Stomach (tissue), 19 donors: ENCODE measurements at places on chromosomes 12 and 14.
A peak's percentile ranks its signal among the peaks of the same experiment; 100 is the strongest.

GRCh38 chr12:50082644-50083043 lies 2.5 kb upstream of the SMARCD1 start:
- DNase-seq, result no peak

GRCh38 chr14:55271572-55272298 lies 514 bp downstream of the FBXO34 start:
- DNase-seq, result peak; percentile 68

- no peak for DNase-seq
Observed at GRCh38 chr12:15059123-15059522, 86.3 kb downstream of the PDE6H start.

- DNase-seq, result no peak
Observed at GRCh38 chr14:45261209-45261608, 8.2 kb upstream of the MIS18BP1 start.

GRCh38 chr12:109689426-109689825 lies 24.2 kb upstream of the FAM222A start:
- no peak for DNase-seq

DNA sequence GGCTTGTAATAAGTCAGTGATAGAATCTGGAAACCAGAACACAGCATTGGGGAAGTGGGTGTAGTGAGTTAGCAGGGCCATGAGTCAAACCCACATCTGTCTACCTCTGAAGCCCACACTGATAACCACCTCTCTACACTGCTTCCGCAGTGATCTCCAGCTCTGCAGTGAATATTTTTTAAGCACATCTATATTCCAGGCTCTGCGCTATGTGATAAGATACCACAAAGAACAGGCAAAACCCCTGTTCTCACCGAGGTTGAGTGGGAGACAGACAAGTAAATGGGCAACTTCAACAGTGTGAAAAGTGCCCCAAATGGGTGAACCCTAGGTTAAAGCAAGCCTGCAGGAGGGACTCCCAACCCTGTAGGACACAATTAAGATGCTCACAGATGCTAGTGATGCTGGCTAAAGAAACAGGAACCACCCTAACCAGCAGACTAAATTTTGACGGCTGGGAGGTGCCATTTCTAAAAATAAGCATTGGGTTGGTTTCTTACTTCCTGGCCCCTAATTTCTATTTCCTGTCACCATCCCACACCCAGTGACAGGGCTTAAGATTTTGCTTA lies 375.0 kb downstream of the DPF3 start:
- no peak for DNase-seq

- peak; percentile 10 for DNase-seq
Observed at GRCh38 chr12:44246482-44247105, 410.7 kb downstream of the TMEM117 start.

- DNase-seq, result peak; percentile 77
Observed at GRCh38 chr12:30694412-30695198, 1.1 kb downstream of the IPO8 start.

- DNase-seq, result no peak
Observed at GRCh38 chr14:89853936-89854693, 100.4 kb downstream of the EFCAB11 start.

- DNase-seq, result peak; percentile 46
Observed at GRCh38 chr14:20714593-20715250, 26.2 kb downstream of the ANG start.

DNA sequence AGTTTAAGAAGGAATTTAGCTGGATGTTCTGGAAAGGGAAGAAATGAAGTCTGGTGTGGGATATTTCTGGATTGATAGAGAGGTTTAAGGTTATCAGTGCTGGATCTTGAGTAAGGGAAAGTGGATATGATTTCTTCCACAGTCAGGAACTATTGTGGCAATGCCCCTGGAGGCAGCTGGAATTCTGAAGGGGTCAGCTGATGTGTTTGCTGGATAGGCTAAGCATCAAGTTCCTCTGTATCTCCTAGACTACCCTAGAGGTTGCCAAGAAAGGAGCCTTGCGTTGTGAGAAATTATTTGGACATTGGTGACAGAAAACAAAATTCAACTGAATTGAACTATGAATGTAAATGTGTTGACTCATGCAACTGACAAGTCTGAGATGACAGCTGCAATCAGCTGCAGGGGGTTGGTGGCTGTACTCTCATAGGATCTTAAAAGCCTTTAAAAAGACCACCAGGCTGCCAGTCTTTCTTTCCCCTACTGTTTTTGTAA lies 244.4 kb downstream of the ATXN7L3B start:
- DNase-seq, result no peak

DNA sequence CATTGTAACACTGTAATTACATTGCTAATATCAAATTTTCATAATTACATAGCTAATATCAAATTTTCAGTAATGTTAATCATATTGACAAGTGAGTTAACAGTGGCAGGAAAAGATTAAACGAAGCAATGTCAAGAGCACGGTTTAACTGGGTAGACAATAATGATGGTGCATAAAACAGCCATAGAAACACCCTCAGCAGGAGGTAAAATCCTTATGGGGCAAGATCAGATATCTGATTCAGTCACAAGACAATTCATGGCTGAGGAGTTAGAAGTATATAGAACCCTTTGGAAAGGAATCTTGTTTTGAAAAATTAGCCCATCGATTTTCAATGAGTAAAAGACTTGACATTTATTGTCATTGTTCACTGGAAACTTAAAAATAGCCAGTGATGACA lies 190.6 kb downstream of the SLC2A13 start:
- DNase-seq, result no peak

DNA sequence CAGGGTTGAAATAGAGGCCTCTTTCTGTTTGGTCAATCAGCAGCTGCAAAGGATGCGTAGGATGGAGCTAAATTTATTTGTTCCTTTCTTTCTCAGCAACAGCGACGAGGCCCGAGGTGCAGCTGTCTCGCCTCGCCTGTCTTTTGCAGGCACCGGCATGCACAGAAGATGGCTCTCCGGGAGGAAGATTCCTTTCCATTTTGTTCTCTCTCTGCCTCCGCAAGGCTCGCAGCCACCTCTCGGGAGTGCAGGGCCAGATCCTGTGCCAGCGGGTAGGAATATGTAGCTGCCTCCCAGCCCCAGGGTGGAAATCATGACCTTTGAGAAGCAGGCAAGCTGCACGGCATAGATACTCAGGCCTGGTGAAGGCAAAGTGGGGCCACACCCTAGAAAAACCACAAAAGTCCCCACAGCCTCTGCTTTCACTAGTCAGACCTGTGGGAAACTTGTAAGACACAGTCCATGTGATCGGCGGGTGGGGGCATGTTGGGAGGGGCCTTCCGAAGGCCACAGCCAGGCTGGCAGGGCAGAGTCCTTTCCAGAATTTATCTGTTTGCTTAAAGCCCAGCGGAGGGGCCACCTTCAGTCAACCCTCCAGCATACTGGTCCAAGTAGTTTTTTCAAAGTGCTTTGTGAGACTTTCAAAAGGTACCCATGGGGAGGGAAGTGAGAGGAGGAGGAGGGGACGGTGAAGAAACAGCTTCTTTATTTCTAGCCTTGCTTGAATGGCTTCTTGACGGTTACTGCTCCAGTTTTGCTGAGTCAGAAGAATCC lies at the start of gene MAP1LC3B2:
Gene MAP1LC3B2, plus strand, starts transcription at position 220 of the 774 bp plus-strand sequence. CDS start 16,562 bp downstream, outside the sequence.
- peak; percentile 63 for DNase-seq

DNA sequence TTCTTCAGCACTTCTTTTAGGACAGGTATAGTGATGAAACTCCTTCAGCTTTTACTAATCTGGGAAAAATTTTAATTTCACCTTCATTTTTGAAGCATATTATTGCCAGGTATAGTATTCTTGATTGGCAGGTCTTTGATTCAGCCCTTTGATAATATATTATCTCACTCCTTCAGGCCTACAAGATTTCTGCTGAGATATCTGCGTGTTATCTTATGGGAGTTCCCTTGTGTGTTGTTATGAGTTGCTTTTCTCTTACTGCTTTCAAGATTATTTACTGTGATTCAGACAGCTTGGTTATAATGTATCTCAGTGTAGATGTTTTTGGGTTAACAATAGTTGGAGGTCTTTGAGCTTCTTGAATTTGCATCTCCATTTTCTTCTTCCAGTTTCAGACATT lies 87.4 kb downstream of the ATF7IP start:
- DNase-seq, result no peak

- DNase-seq, result peak; percentile 29
Observed at GRCh38 chr14:53047307-53048069, 96.6 kb upstream of the FERMT2 start.

GRCh38 chr12:122235741-122236140 lies 9.9 kb upstream of the DIABLO start:
- no peak for DNase-seq

GRCh38 chr14:35341751-35342488 lies 49.7 kb downstream of the PSMA6 start:
- peak; percentile 97 for DNase-seq

- no peak for DNase-seq
Observed at GRCh38 chr12:77584860-77585259, 245.8 kb upstream of the NAV3 start.

DNA sequence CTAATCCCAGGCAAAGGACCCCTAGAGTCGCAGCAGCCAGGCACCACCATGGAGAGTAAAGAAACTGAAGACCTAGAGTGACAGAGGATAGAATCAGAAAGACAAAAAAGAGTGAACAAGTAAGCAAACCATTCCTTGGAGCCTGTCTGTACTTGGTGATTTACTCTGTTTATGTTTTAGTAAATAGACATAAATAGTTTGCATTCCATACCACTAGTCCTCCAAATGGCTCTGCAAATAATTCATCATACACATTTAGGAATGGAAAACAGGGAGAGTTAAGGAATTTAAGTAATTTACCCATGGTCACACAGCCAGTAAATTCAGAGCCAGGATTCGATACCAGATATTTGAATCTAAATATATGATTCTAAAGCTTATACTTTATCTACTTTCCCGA lies 2.8 kb downstream of the OLR1 start:
- no peak for DNase-seq

GRCh38 chr12:107417004-107417403 lies 268.6 kb upstream of the PWP1 start:
- no peak for DNase-seq

DNA sequence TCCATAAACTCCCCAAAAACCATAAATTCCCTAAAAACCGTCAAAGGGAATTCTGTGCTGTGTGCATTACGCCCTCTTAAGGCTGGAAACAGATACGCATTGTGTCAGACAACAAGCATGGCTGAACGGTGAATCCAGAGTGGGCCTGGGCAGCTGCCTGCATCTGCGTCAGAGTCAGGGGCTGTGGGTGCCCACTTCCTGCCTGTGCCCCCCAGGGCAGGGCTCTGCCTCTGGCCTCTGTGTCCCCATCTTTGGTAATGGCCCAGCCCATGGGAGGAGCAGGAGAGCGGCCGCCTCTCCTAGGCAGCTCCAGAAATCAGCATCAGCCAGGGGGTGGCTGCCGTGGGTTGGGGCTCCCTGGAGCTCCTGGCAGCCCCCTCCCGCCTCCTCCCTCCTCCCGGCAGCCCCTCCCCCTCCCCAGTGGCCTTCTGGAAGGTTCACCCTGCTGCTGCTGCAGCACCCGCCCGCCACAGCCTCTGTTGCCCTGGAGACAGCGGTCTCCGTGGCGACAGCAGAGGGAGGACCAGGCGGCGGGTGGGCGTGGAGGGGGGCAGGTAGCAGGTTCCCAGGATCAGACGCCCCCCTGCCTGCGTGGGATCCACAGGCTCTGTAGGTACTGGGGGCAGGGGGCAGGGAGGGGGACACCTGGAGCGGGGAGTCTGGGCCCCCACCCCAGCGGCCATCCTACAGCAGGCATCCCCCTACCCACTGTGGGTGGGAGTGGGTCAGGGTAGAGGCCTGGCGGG lies 5.9 kb downstream of the MMP17 start:
- DNase-seq, result no peak

DNA sequence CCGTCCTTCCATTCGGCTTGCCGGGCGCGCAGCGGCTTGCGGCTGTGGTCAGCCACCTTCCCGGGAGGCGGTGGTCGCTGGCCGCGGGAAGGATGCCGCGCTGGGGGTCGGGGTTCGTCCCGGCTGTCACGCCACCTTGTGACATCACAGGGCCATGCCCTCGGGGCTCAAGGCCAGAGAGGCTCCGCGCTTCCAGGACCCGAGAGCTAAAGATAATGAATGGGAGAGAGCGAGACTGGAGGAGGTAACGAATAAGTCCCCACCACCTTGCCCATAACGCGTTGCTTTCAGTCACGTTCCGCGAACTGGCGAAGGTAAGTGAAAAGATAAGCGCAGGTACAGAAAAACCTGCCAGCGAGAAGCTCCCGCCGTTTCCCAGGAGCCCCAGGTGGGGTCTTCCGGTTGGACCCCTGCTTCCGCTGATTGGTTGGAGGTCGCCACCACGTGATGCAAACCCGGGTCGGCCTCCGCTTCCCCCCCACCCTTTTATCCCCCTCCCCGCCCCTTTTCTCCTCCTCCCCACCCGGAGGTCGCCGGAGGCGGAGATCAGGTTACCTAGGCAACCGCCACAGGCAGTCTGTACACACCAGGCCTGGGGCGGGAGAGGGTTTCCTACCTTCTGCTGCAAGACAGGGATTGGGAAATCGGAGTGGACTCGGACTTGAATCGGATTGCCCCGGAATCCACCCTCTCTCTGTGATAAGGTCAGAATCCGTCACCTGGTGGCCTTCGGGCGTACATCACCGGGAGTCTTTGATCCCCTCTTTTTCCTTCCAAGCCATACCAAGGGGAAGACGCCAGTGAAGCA lies at the start of gene LRRC9:
Gene LRRC9, plus strand, starts transcription at position 575 of the 808 bp plus-strand sequence.
- DNase-seq, result no peak

GRCh38 chr12:48043771-48044170 lies 39.5 kb upstream of the COL2A1 start:
- no peak for DNase-seq

GRCh38 chr14:67413806-67414769 lies 2.1 kb upstream of the PLEK2 start:
- no peak for DNase-seq

- peak; percentile 76 for DNase-seq
Observed at GRCh38 chr12:632102-632696, 31.0 kb downstream of the NINJ2 start.

DNA sequence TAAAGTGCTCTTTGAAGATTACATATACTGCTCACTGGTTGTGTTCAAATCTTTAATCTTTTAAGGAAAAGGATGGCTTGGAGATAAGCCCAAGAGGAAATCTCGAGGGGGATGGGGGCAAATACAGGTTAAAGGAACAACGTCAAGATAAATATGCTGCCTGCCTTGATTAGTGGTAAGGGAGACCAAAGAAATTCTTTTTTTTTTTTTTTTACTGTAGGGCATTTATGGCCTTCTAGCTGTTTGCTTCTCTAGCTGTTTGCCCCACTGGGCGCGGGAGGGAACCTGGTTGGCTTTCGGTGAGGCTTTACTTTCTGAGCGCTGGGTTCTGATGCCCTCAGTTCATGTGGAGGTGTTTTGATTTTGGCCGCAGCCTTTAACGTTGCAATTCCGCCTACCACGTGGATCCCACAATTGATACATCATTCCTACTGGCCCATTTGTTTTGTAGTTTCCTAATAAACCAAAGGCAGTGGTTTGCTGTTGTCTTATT lies 5.7 kb downstream of the CCND2 start:
- no peak for DNase-seq

- DNase-seq, result peak; percentile 41
Observed at GRCh38 chr12:31117203-31118011, 43.7 kb downstream of the DDX11 start.

GRCh38 chr14:85530626-85531025 lies 682 bp downstream of the FLRT2 start:
- DNase-seq, result no peak

GRCh38 chr12:122106843-122107242 lies 28.3 kb downstream of the MLXIP start:
- peak; percentile 63 for DNase-seq

GRCh38 chr12:3996322-3996721 lies 123.1 kb upstream of the PARP11 start:
- no peak for DNase-seq
